ENCODE measurements at places on chromosomes 16 and 17. TPM values are rescaled to one million over a fixed set of nuclear protein-coding genes. Genes with fewer than 3 reads are reported as not detected.
A peak's percentile ranks its signal among the peaks of the same experiment; 100 is the strongest.

- no peaks in the 10 kb centered on the region for H3K36me3 ChIP-seq
- no peak overlapping the region for H3K4me3 ChIP-seq
- H3K27ac ChIP-seq = no peak overlapping the region
- H3K4me1 ChIP-seq = peaks cover 36% of the 10 kb centered on the region
- DNase-seq = no peak
Measured at GRCh38 chr17:37844977-37845293, 79.3 kb upstream of the TBC1D3K start.

GRCh38 chr17:39026980-39027451, 59.8 kb upstream of the FBXO47 start:
- H3K36me3 ChIP-seq = no peaks in the 10 kb centered on the region
- H3K4me3 ChIP-seq = no peak overlapping the region
- H3K27me3 ChIP-seq = peaks cover 20% of the 10 kb centered on the region
- no peak for DNase-seq
- peaks cover 7% of the 10 kb centered on the region for H3K4me1 ChIP-seq
- H3K27ac ChIP-seq = no peak overlapping the region

DNA sequence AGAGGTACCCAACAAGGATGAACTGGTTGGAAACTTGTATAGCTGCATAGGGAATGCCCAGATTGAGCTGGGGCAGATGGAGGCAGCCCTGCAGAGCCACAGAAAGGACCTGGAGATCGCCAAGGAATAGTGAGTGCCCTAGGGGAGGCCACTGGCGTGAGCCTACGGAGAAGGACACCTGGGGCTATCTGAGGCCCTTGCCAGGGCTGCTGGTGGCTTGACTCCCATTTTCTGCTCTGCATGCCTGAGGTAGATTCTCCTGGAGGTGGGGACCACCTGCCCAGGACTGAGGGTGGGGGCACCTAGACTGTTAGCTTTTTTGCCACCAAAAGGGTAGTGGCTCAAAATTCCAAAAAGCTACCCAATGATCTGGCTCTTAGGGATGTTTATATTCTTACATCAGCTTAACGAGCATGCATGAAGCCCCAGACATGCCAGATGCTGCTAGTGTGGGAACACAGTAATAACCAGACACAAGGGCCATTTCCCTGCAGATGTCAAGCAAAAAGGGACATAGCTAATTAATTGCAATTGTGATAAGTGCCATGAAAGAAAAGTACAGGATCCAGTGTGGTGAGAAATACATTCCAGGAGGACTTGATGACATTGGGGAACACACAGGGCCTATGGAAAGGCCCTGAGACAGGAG, 8.8 kb downstream of the ODAD4 start:
- peaks cover 4% of the 10 kb centered on the region for H3K27me3 ChIP-seq
- H3K27ac ChIP-seq = no peak overlapping the region
- H3K4me3 ChIP-seq = no peak overlapping the region
- no peaks in the 10 kb centered on the region for H3K36me3 ChIP-seq
- no peaks in the 10 kb centered on the region for H3K4me1 ChIP-seq
- DNase-seq = no peak

DNA sequence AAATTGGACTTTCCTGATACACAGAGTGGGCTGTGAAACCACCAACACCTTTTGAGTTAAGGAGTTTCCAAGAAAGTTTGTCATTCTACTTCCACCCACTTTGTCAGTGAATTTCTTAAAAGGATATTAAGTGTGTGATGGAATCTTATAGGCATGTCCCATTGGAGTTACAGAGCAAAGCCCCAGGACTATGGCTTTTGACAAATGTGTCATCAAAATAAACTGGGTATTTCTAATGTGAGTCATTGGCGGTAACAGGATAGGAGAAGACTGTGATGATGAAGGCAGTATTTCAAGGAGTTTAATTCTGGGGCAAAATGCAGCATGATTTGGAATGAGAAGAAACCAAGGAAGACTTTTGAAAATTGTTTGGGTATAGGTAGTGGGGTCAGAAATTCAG, 1013.8 kb upstream of the EEF2KMT start:
- no peak overlapping the region for H3K27ac ChIP-seq
- DNase-seq = no peak
- no peaks in the 10 kb centered on the region for H3K4me1 ChIP-seq
- H3K4me3 ChIP-seq = no peak overlapping the region

DNA sequence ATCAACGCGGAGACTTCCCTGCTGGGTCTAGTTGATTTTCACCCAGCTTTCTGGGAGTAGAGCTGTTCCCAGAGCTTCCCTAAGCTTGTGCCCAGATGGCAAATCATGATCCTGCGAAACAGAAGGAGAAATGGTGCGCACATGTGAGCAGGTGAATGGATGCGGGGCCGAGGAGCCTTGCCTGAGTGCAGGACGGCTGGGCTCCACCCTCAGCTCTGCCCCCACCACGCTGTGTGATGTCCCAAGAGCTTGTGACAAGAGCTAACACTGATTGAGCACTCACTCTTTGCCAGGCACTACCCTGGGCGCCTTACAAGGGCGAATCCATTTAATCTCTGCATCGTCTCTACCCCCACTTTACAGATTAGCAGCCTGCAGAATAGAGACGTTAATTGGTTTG, 162.7 kb upstream of the RPL38 start:
- H3K27me3 ChIP-seq = peaks cover 3% of the 10 kb centered on the region
- peaks cover 2% of the 10 kb centered on the region for H3K4me1 ChIP-seq
- no peaks in the 10 kb centered on the region for H3K36me3 ChIP-seq
- no peak overlapping the region for H3K27ac ChIP-seq
- H3K4me3 ChIP-seq = no peak overlapping the region
- no peak for DNase-seq

GRCh38 chr17:17072546-17072945, 30.3 kb downstream of the MPRIP start:
- DNase-seq = no peak
- no peak overlapping the region for H3K4me3 ChIP-seq
- peaks cover 24% of the 10 kb centered on the region for H3K36me3 ChIP-seq
- no peaks in the 10 kb centered on the region for H3K27me3 ChIP-seq

DNA sequence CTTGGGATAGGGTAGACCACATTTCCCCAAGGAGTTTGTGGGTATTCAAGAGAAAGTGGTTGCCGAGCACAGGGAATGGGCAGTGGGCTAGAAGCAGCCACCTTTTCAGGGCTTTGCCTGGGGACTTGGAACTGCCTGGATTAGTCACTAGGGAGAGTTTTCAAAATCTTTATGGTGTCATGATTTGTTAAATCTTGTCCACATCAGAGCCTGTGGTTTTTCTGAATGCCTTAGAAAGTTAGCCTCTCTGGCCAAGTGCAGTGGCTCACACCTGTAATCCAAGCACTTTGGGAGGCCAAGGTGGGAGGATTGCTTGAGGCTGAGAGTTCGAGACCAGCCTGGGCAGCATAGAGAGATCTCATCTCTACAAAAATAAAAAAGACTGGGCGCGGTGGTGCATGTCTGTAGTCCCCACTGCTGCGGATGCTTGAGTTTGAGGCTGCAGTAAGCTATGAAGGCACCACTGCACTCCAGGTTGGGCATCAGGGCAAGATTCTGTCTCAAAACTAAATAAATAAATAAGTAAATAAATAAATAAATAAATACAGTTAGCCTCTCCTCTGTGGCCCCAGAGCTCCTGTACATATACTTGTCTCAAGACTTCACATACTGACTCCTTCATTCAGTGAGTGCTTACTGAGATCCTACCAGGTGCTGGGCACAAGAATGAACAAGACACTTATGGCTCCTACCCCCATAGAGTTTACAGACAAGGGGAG, 76.3 kb upstream of the HNF1B start:
- no peaks in the 10 kb centered on the region for H3K36me3 ChIP-seq
- DNase-seq = no peak
- no peak overlapping the region for H3K27ac ChIP-seq
- H3K4me1 ChIP-seq = peaks cover 16% of the 10 kb centered on the region
- peaks cover 7% of the 10 kb centered on the region for H3K27me3 ChIP-seq

DNA sequence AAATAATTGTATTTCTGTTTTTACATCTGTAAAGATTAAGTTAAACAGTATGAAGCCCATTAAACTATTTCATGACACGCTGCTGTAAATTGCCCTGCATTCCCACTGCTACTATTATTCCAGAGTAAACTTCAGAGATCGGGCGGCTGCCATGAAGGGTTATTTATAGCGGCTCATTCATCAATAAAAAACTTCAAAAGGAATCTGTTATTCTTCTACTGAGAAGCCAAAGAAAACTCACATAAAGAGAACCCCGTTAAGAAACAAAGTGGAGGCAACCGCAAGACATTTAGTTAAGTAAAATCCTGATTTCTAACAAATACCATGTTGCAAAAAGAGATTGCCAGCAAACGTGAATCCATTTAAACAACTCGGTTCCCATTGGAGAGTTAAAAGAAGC, 16.4 kb downstream of the FOXL1 start:
- no peak for DNase-seq
- H3K27ac ChIP-seq = no peak overlapping the region
- H3K4me3 ChIP-seq = no peak overlapping the region
- no peaks in the 10 kb centered on the region for H3K36me3 ChIP-seq
- H3K27me3 ChIP-seq = peaks cover 34% of the 10 kb centered on the region
- H3K4me1 ChIP-seq = peaks cover 4% of the 10 kb centered on the region

GRCh38 chr17:39755554-39756379, 18.0 kb downstream of the GRB7 start:
- H3K27ac ChIP-seq = peak overlapping the region; percentile 94
- H3K36me3 ChIP-seq = peaks cover 12% of the 10 kb centered on the region
- H3K4me3 ChIP-seq = peak overlapping the region; percentile 55
- H3K27me3 ChIP-seq = no peaks in the 10 kb centered on the region
- DNase-seq = peak; percentile 43

GRCh38 chr17:7226721-7227710, 7.3 kb downstream of the ACADVL start:
- H3K4me3 ChIP-seq = no peak overlapping the region
- no peaks in the 10 kb centered on the region for H3K27me3 ChIP-seq
- H3K36me3 ChIP-seq = peaks cover 29% of the 10 kb centered on the region

Gene APRT
- total RNA-seq = 86.2 TPM

Gene TPSAB1
- total RNA-seq = not detected

Gene SEPTIN12
- total RNA-seq = not detected

Gene CTRB1
- total RNA-seq = not detected

Data from activated CD4-positive, alpha-beta T cell treated with anti-CD3 and anti-CD28 coated beads, Interleukin-2, amount 10 ng/mL, durations not matched to agents 7 days and 5 days (primary cell).